ENCODE measurements at places on chromosomes 16 and 17.
A peak's percentile ranks its signal among the peaks of the same experiment; 100 is the strongest.

- DNase-seq = no peak
These were observed 212.5 kb upstream of the XYLT1 start for GRCh38 chr16:17683281-17683680.

- no peak for DNase-seq
These were observed 8.4 kb downstream of the KRT39 start for GRCh38 chr17:40958086-40958953.

GRCh38 chr17:12133183-12133582 lies 112.5 kb downstream of the MAP2K4 start:
- DNase-seq = no peak

GRCh38 chr16:64829678-64830077 lies 292.2 kb downstream of the CDH11 start:
- no peak for DNase-seq

- DNase-seq = peak; percentile 24
These were observed 42.4 kb upstream of the AKTIP start for GRCh38 chr16:53545433-53545832.

- DNase-seq = no peak
These were observed 23.6 kb downstream of the IGSF6 start for GRCh38 chr16:21628772-21629171.

DNA sequence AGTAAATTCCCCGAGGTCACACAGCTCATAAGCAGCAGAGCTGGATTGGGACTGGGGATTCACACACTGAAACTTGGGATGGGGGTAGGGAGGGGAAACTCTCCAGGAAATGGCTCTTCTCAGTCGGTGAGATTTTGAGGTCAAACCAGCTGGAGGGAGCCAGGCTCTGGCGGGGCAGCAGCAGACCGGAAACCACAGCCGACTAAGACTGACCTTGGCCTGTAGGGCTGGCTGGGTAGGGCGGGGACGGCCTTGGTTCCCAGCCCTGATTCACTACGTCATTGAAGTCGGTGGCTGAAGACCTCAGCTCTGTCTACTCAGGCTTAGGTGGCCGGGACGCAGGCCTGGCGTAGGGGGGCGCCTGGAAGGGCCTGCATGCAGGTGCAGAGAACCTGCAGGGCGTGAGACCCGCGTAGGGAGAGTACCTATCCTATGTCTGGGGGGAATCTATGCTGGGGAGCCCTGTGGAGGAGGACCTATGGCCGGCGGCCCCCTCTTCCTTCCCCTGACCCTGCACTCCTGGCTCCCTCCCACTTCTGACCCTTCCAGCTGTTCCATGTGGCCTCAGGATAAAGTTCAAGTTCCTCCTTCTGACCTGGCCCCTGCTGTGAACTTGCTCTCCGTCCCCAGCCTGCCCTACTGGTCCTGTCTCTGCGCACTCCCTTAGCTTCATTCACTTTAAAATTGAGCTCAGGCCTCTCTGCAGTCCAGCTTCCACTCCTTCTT lies 11.9 kb upstream of the SLC4A1 start:
- DNase-seq = no peak

GRCh38 chr17:47204722-47205418 lies 4.3 kb upstream of the MYL4 start:
- DNase-seq = no peak

All from activated T-helper 1 cell treated with Interleukin-2 at 50 U/mL for 16 hours (primary cell).